ENCODE measurements at places on chromosomes 2 and 18.

GRCh38 chr2:173656086-173656485 is 301.4 kb downstream of the CDCA7 start:
- DNase-seq = no peak

DNA sequence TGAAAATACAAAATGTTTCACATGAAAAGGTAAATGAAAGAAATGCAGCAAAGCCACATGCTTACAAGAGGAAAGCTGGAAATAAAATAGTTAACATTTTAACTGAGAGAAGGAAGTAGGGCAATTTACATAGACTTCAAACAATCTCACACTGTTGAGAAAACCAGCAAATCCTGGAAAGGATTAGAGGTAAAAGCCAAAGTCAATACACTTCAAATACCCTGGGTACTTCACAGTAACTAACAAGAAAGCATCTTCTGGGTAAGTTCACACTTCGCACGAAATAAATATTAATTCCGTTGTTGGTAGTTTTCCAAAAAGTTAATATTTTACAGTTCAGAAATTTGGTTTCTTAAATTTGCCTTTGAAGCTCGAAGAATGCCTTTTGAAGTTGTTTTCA is 3.5 kb upstream of the ERICH2 start:
- DNase-seq = no peak

GRCh38 chr2:119294671-119295070 is 71.0 kb downstream of the STEAP3 start:
- no peak for DNase-seq

- no peak for DNase-seq
These were observed 138.9 kb downstream of the PXDN start for GRCh38 chr2:1605102-1606045.

DNA sequence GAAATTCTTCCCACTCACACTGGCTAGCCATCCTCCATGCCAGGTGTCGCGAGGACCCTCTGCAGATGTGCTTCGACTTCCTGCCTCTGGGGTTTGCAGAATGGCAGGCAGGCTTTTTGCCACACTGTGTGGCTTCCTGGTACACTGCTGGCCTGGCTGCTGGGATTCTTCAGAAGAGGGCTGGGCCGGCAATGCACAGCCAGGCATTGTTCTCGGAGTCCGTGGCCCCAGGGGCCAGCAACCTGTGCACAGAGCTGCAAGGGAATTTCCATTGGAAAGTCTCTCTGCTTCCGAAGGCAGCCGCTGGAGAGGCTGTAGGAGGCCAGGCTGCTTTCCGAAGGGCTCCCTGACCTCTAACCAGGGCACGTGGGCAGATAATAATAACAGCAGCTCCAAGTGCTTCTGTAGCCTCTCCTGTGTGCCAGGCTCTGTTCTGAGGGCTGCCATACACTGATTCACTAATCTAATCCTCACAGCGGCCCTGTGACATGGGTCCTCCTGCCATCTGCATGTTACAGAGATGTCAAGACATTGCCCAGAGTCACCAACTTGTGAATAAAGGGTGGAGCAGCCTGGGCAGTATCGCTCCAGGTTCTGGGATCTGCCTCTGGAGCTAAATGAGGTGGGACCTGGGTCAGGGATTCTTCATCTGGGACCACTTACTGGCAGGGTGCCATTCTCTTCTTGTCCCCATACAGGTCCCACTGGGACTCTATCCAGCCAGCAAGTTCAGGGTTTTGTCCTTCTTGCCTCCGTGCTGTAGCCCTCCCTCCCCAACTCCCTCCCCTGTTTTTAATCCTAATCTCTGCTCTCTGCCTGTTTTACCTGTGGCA is 5.0 kb downstream of the LDLRAD4 start:
- no peak for DNase-seq

DNA sequence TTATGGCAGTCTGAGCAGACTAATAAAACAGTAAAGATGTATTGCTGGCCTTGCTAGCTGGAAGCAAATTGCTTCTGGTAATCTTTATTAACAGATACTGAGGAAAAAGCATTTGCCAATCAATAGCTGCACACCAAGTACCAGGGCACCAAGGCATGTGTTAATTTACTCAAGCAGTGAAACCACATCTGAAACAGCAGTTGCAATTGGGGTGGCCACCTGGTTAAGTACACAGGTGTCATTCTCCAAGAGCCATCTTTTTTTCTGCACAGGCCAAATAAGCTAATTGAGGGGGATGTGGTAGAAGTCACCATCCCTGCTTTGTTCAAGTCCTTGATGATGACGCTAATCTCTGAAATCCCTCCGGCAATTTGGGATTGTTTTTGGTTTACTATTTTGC is 8.6 kb upstream of the SEH1L start:
- no peak for DNase-seq
